ENCODE measurements at places on chromosomes 6 and 20.
A peak's percentile ranks its signal among the peaks of the same experiment; 100 is the strongest.

DNA sequence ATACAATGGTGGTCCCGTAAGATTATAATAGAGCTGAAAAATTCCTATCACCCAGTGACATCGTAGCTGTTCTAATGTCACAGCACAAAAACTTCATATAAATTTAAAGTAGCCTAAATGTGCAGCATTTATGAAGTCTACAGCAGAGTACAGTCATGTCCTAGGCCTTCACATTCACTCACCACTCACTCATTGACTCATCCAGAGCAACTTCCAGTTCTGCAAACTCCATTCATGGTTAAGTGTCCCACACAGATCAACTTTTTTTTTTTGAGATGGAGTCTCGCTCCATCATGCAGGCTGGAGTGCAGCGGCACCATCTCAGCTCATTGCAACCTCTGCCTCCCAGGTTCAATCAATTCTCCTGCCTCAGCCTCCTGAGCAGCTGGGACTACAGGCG is 20.9 kb upstream of the KCNG1 start:
- no peak for DNase-seq
- H3K27ac ChIP-seq = no peak overlapping the region
- H3K4me1 ChIP-seq = no peaks in the 10 kb centered on the region
- H3K36me3 ChIP-seq = no peaks in the 10 kb centered on the region

DNA sequence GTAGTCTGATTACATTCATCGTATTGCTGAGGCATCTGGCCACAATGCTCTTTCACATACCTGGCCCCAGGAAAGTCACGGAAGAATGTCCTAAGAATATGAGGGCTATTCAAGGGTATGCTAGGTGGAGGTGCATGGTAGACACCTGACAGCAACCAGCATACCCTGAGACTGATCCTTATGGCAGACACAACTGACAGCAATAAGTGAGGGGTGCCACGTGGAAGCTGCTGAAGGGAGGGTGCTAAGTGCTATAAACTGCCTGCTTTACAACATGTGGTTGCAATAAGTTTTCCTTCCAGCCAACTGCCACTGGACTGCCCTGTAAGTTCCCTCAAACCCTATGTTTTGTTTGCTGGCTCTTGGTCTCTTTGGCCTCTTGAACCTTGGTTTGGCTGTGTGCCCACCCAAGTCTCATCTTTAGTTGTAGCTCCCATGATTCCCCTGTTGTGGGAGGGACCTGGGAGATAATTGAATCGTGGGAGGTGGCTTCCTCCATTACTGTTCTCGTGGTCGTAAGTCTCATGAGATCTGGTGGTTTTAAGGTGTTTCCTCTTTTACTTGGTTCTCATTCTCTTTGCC is 201.3 kb upstream of the MOCS1 start:
- DNase-seq = no peak
- no peak overlapping the region for H3K27ac ChIP-seq
- no peaks in the 10 kb centered on the region for H3K4me1 ChIP-seq
- H3K27me3 ChIP-seq = no peaks in the 10 kb centered on the region

GRCh38 chr6:154995254-154996015 is at the start of gene TIAM2:
TSS of gene TIAM2 (plus strand) at chr6:154995315. CDS start at chr6:155129224, 133,909 bp downstream.
- no peak for DNase-seq
- H3K27me3 ChIP-seq = peaks cover 4% of the 10 kb centered on the region
- no peaks in the 10 kb centered on the region for H3K36me3 ChIP-seq
- H3K4me3 ChIP-seq = no peak within 1 kb of the TSS

- H3K27me3 ChIP-seq = no peaks in the 10 kb centered on the region
- no peak overlapping the region for H3K4me3 ChIP-seq
- H3K36me3 ChIP-seq = no peaks in the 10 kb centered on the region
- no peak overlapping the region for H3K27ac ChIP-seq
- peaks cover 18% of the 10 kb centered on the region for H3K4me1 ChIP-seq
Observed at GRCh38 chr20:43969501-43970182, 55.0 kb downstream of the TOX2 start.

- H3K27ac ChIP-seq = peak overlapping the region; percentile 66
- peak; percentile 71 for DNase-seq
- H3K4me1 ChIP-seq = peaks cover 75% of the 10 kb centered on the region
- peaks cover 37% of the 10 kb centered on the region for H3K36me3 ChIP-seq
- H3K27me3 ChIP-seq = no peaks in the 10 kb centered on the region
Observed at GRCh38 chr6:41937861-41938574, 3.6 kb downstream of the CCND3 start.
